ENCODE measurements at places on chromosomes 12 and 14. TPM values are rescaled to one million over a fixed set of nuclear protein-coding genes. Genes with fewer than 3 reads are reported as not detected.

LGR5 gene
- not detected for total RNA-seq

KCTD10 gene
- 53.6 TPM for total RNA-seq

PLXNC1 gene
- total RNA-seq = 0.04 TPM

CLSTN3 gene
- total RNA-seq = 18.5 TPM

RNASE3 gene
- total RNA-seq = not detected

PRICKLE1 gene
- 0.58 TPM for total RNA-seq

RASSF8 gene
- 9.7 TPM for total RNA-seq

ETFBKMT gene
- total RNA-seq = 0.40 TPM

TPH2 gene
- total RNA-seq = not detected

CACNA1C gene
- total RNA-seq = 0.09 TPM

SERPINA12 gene
- not detected for total RNA-seq

TMEM63C gene
- 2.2 TPM for total RNA-seq

LRRIQ1 gene
- 1.3 TPM for total RNA-seq

ST8SIA1 gene
- not detected for total RNA-seq

RIC8B gene
- total RNA-seq = 8.6 TPM

C1S gene
- total RNA-seq = 50.3 TPM

RDH16 gene
- total RNA-seq = 0.11 TPM

FAM90A1 gene
- 0.10 TPM for total RNA-seq

TCL1A gene
- total RNA-seq = not detected

CBX5 gene
- total RNA-seq = 30.7 TPM

KRT2 gene
- total RNA-seq = not detected

TMTC1 gene
- total RNA-seq = 0.06 TPM

KRT3 gene
- not detected for total RNA-seq

LRTM2 gene
- total RNA-seq = not detected

All from A549 treated with ZK216348 at 1 μM for 4 hours (cell line).